BJ (cell line): ENCODE measurements at places on chromosomes 7 and 10.

DNA sequence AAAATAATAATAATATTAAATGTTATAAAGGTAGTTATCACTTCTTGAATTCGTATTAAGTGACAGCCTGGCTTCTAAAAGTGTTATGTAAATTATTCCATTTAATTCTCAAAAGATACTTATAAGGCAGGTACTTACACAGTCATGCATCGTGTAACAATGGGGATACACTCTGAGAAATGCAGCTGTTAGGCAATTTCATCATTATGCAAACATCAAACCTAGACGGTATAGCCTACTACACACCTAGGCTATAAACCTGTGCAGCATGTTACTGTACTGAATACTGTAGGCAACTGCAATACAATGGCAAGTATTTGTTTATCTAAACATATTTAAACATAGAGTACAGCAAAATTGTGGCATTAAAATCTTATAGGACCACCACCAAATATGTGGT, 1.5 kb downstream of the IFIT1 start:
- DNase-seq, result no peak

- DNase-seq, result no peak
Measured at GRCh38 chr7:96548664-96549063, 161.0 kb downstream of the SEM1 start.

DNA sequence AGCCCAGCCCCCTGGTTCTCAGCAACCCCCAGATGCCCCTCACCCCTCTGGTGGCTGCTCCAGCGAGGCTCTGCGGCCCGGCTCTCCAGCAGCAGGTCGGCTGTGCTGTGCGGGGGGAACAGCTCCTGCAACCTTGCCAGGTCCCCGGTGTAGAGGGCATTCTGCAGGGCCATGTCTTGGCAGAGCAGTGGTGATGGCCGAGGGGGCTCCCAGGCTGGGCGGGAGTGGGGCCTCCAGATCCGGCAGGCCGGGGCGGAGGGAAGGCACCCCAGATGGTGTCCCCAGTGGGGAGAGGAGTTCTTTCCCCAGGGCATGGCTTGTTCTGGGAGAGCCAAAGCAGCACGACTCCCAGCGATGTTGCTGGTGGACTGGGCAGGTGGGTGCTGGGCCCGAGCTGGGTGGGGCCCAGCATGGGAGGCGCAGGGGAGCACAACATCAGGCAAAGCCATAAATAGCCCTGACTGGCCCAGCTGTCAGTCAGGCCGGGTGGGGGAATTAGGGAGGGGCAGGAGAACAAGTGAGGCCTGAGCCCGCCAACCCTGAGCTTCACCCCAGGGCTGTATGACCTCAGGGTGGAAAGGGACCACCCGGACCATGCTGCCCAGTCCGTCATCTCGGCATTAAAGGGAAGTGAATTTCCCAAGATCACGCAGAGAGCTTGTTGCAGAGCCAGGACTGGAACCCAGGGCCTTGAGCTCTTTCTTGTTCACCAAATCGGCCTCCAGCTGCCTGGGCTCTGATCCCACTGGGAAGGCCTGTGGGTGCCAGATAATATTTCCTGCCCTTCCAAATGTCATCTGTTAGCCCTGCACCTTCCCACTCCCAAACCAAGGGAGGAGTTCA, 580 bp upstream of the ASB10 start:
- DNase-seq, result no peak

- DNase-seq, result peak; percentile 38
Measured at GRCh38 chr10:133565441-133566294, at the start of gene SYCE1. Gene SYCE1 (minus strand): TSS chr10:133565583. CDS start chr10:133565529, 54 bp downstream.

- peak; percentile 62 for DNase-seq
Measured at GRCh38 chr7:94056796-94057207, 52.6 kb upstream of the BET1 start.

DNA sequence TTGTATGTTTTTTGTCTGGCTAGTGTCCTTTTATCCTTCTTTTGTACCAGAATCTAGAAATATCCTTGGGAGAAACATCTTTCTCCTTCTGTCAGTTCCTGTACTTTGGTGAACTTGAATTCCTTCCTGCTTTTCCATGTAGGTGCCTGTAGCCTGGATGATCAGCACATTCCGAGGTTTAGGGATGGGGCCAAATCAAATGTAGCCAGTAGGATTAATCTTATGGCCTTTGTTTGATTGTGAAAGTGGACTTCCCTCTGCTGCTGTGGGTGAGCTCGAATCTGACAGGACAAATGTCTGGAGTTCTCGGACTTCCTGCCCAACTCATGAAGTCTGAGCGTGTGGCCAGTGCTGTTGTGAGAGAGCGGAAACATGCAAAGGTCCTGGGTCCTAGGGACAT, 33.2 kb upstream of the NAMPT start:
- no peak for DNase-seq

GRCh38 chr7:123849855-123850254, 4.9 kb downstream of the HYAL4 start:
- DNase-seq, result no peak

DNA sequence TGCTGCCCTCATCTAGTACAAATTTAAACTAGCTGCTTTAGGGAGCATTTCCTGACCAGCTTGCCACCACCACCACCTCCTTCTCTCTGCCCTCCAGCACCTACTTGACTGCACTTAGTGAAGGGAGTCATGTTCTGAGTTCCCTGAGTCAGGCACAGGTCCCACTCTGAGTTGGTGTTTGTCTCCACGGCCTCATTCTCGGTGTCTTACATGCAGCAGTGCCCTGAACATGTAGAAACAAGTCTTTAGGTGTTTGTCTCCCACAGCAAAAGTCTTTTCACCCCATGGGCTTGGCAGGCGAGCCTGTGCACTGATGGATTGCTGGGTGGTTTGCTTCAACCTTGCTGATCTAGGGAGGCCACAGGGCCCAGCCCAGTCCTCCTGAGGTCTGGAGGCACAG, 16.9 kb downstream of the TSPAN14 start:
- no peak for DNase-seq

GRCh38 chr7:86949052-86949778, 110.2 kb downstream of the ELAPOR2 start:
- no peak for DNase-seq

GRCh38 chr7:137935884-137936508, 65.9 kb downstream of the CREB3L2 start:
- DNase-seq, result no peak

DNA sequence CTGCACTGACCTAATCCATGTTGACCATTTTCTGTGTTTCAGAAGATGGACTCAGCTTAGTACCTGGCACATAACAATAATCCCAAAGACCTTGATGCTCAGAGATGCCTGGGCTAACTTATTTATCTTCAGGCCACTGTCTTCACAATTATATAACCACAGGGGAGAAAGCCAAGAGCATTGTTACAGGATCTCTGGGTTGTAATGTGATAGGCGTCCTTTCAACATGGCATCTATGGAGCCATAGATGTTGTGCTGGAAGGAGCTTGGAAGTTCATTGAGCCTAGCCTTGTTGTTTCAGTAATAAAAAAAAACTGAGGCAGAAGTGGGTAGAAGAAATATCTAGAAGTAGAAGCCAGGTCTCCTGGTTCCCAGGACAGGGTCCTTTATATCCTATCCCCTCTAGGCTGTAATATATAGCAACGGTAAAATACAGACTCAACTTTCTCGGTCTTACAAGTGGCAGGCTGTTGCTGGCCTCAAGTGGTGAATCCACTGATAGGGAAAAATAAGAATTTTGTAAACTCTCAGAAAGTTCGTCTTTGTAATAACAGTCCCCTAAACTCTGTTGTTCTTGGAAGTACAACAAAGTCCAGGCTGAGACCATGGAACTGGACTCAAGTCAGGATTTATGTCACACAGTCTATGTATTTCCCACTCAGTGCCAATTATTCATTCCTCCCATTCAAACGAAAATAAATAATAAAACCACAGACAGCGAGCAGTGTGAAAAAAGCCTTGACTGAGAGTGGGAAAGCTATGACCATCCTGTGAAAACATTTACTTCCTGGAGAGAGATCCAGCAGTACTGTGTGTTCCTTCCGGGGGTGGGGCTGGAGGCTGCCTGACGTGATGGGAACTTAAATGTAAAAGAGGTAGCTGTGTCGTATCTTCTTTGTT, 277.6 kb downstream of the REEP3 start:
- DNase-seq, result peak; percentile 43

- DNase-seq, result no peak
Measured at GRCh38 chr7:75650062-75650461, 88.7 kb downstream of the HIP1 start.

- DNase-seq, result no peak
Measured at GRCh38 chr7:129898502-129899160, 54.1 kb downstream of the UBE2H start.

DNA sequence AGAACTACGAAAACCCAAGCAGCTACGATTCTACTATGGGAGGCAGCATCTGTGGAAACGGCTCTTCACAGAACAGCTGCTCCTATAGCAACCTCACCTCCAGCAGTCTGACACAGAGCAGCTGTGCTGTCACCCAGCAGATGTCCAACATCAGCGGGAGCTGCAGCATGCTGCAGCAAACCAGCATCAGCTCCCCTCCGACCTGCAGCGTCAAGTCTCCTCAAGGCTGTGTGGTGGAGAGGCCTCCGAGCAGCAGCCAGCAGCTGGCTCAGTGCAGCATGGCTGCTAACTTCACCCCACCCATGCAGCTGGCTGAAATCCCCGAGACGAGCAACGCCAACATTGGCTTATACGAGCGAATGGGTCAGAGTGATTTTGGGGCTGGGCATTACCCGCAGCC, 81.6 kb upstream of the SAMD8 start:
- no peak for DNase-seq

DNA sequence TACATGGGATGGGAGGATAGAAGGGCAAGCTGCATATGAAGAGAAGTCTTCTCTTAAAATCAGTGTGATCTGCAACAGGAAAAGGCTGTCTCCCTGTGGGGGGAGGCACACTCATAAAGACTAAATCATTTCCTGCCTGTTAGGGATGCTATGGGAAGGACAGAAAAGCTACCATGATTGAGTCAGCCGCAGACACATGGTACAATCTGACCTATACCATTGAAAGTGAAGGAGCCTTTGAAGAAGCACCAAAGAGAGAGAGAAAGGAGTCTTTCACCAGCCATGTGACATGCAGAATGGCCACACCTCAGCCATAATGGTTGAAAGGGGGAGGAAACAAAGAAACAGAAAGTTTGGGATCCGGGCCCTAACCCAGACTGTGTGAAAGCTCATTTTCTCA, 29.1 kb downstream of the NUDCD3 start:
- peak; percentile 30 for DNase-seq

GRCh38 chr7:32241636-32242035, 171.4 kb upstream of the PDE1C start:
- no peak for DNase-seq

- no peak for DNase-seq
Measured at GRCh38 chr10:124515244-124515970, 53.8 kb downstream of the LHPP start.

- DNase-seq, result no peak
Measured at GRCh38 chr10:62735464-62736167, 68.9 kb upstream of the ADO start.

GRCh38 chr7:100489824-100490223, 6.1 kb downstream of the NYAP1 start:
- DNase-seq, result peak; percentile 50

- DNase-seq, result no peak
Measured at GRCh38 chr10:58868736-58869435, 307.6 kb upstream of the PHYHIPL start.

DNA sequence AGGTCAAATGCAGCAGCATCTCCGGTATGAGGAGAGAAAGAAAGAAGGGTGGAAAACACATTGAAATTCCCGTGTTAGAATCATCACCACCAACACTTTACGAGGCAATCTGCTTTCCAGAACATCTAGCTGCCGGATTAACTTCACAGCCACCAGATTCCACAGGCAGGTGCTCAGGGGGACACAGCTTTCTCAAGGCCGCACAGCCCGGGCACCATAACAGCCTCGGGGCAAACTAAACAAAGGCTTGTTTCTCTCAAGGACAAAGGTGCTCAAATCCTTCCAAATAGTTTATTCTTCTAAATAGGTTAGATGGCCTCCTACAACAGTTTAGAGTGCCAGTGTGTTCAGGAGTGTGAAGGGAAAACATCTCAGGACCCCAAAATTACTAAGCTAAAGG, 156.3 kb downstream of the DIP2C start:
- no peak for DNase-seq

DNA sequence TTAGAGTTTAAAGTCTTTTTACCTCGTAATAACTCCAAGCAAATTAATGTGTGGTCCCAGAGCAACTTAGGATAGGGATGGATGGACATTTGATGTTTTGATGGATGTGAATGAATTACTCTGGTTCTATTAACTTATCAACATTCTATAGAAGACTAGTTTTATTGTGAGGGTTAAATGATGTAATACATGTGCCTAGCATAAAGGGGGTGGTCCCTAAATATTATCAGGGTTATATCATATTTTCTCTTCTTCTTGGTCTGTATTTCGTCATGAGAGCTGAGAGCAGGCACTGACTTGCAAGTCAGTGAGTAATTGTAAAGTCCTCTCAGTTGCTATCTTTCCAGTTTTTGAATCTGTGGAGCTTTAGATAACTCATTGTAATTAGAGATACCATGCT, 219.3 kb downstream of the GATA3 start:
- no peak for DNase-seq

- no peak for DNase-seq
Measured at GRCh38 chr10:99964791-99965190, 45.0 kb downstream of the DNMBP start.

- no peak for DNase-seq
Measured at GRCh38 chr7:39637400-39637799, 14.0 kb downstream of the RALA start.

DNA sequence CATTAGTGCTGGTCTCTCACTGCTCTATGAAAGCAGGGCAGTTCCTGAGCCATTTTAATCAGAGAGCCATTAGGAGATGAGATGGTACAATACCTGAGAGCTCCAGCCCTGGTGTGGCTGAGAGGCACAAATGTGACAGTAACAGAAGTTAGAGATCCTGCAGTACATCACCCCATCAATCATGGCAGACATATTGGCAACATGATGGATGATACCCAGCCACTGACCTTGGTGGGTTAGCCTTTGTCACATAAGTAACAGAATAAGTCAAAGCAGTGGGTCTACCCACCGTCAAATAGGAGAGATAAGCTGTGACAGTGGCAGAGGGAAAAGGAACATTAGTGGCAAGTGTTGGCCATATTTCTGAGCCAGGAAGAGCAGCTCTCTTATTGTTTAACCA, 53.3 kb upstream of the NXPH1 start:
- no peak for DNase-seq

DNA sequence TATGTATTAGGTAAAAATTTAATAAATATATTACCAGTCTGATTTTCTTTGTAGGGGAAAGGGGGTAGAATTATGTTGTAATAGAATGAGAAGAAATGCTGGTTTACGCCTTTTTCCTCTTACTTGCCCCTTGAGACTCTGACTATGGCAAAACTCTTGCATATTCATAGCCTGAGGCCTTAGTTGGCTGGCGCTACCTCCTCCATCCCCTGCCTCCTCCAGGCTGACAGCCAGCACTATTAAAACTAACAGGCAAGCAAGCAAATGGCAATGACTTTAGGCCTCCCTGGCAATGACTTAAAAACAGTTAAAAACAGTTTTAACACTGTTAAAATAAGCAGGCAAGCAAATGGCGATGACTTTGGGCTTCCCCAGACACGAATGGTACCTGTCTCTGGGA, 14.4 kb downstream of the PKD2L1 start:
- DNase-seq, result no peak

GRCh38 chr10:97820096-97820704, 29.4 kb upstream of the GOLGA7B start:
- DNase-seq, result no peak
